ENCODE measurements at places on chromosomes 7 and 10.
A peak's percentile ranks its signal among the peaks of the same experiment; 100 is the strongest.

GRCh38 chr10:113169111-113169510, 219.1 kb downstream of the TCF7L2 start:
- DNase-seq: no peak

GRCh38 chr10:62727934-62728333, 76.6 kb upstream of the ADO start:
- no peak for DNase-seq

DNA sequence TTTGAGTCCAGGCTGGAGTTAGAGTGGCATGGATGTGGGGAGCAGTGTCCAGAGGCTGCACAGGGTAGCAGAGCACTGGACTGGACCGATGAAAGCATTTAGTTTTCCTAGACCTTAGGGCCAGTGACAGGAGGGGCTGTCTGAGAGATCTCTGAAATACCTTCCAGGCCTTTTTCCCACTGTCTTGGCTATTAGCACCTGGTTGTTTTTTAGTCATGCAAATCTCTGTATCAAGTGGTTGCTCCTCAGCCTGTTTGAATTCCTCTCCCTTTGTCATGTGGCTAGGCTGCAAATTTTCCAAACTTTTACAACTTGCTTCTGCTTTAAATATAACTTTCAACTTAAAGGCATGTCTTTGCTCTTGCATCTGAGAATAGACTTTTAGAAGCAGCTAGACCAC, 504.3 kb upstream of the VSTM2A start:
- no peak for DNase-seq

GRCh38 chr7:107244613-107245012, 75.8 kb downstream of the HBP1 start:
- no peak for DNase-seq

- peak; percentile 37 for DNase-seq
Measured at GRCh38 chr7:151109094-151110048, 23.1 kb downstream of the AGAP3 start.

GRCh38 chr10:88557658-88558057, 25.5 kb downstream of the RNLS start:
- no peak for DNase-seq

DNA sequence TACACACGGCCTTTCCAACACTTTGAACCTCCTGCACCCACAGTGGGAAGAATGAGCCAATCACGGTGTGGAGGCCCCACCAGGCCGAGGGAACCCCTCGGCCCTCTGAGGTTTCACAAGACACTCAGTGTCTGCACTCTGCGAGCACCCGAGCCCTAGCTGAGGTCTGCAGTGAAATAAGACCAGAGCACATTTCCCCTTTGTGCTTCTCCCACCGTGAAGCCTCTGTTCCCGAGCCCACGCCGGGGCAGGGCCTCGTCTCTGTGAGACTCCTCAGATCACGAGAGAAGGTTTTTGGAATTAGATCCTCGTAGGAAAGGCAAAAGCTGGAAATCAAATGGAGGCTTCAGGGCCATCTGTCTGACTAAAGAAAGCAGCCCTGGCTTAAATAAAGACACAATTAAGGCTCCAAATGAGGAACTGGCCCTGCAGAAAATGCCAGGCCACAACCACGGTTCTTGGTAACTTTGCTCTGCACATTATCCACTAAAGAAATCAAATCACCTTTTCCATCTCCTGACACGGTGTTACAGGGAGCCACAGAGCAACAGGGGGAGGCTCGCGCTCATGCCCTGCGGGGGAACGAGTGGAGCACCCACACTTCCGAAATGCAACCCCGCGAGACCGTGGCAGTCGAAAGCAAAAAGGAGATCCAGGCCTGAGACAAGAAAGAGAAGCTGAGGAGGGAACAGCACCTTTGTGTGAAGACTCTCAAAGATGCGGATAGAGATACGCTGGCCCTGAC, 43.7 kb downstream of the FAM53B start:
- DNase-seq: peak; percentile 26

GRCh38 chr7:25282194-25282593, 53.9 kb upstream of the NPVF start:
- DNase-seq: no peak

GRCh38 chr7:127818306-127818705, 166.3 kb downstream of the SND1 start:
- no peak for DNase-seq

DNA sequence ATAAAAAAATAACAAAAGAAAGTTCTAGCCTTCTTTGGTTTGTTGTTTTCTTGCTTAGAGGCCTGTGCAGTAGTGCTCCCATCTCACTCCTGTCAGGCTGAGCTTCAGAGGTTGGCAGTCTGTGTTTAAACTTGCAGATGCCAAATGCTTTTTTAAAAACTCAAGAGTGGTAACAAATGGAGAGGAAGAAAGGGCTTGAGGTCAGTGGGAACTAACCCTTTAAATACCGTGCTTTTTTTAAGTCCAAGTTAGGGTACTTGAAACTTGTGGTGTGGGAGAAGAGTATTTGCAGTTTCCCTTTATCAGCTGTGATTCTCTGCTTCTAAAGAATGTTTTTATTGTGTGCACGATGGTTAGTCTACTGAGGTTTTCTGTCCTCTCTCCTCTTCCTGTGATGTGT, 29.4 kb downstream of the ZRANB1 start:
- no peak for DNase-seq

DNA sequence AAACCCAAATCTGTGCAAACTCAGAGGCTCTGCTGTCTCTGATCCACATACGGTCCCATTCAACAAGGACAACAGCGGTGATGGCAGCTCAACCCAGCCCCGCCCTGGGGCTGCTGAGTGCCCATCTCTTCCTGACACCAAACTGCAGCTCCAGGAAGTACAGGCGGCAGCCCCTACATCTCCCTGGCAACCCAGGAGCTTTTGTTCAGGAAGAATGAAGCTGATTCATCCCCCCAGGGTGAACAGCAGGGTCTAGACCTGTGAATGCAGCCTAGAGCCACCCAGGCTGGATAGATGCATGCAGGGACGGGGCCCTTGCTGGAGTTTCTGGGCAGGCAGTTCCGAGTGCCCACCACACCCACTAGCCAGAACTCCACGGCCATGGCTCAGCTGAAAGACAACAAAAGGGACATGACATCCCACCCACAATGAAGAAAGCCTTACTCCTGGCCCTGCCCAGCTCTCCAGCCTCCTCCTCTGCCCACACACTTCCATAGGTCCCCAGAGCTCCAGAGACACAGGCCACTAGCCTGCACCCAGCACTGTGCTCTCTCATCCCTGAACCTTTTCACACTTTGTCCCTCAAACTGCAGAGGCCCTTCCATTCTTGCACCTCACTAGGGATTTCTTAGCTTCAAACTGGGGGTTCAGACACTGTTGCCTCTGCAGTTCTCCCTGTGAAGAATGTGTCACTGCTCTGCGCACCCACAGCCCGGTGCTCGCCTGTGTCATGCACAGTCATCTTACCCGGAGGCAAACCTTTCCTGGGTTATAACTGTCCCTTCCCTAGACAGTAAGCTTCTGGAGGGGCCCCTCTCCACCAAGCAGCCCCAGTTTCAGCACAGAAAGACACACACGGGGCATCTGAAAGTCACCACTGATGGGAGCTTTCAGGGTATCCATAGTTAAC, 99.1 kb downstream of the GRID1 start:
- DNase-seq: no peak

DNA sequence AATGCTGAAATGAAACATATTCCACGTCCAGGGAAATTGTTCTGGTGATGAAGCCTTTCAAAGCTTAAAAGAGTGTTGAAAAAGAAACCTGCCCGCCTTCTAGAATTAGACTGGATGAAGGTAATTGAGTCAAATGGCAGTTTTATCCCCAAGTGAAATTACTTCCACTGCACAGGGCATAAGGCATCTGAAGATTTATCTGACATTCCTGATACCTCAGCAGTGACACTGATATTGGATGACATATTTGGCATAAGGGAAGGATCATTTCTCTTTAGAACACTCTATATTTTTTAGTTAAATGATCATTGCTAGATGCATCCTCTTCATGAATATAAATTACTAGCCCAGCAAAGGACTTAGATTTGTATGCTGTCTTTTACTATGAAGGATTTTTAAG, 229.6 kb upstream of the TPK1 start:
- no peak for DNase-seq

GRCh38 chr7:155182406-155182970, 112.4 kb downstream of the HTR5A start:
- DNase-seq: no peak

- DNase-seq: no peak
Measured at GRCh38 chr10:123766761-123767160, 100.6 kb downstream of the GPR26 start.

GRCh38 chr10:10432296-10433035, 585.2 kb upstream of the CELF2 start:
- DNase-seq: no peak

GRCh38 chr7:70340236-70340635, 742.0 kb downstream of the AUTS2 start:
- DNase-seq: no peak

DNA sequence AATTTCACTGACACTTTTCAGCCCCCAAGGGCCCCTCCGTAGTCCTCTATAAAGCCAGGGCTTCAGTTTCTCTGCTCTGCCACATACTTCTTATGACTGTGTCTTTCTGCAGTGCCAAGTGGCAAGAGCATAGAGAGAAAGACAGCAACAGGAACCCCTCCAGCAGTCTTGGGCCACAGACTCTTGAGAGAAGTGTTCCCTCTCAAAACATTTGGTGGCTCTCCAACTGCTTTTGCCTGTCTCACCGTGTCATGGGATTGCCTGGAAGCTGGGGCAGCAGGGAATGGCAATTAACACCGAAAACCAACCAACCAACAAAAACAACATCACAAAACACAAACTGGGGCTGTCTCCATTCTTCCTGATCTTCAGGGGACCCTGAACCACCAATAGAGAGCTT, 73.8 kb upstream of the ELN start:
- no peak for DNase-seq

DNA sequence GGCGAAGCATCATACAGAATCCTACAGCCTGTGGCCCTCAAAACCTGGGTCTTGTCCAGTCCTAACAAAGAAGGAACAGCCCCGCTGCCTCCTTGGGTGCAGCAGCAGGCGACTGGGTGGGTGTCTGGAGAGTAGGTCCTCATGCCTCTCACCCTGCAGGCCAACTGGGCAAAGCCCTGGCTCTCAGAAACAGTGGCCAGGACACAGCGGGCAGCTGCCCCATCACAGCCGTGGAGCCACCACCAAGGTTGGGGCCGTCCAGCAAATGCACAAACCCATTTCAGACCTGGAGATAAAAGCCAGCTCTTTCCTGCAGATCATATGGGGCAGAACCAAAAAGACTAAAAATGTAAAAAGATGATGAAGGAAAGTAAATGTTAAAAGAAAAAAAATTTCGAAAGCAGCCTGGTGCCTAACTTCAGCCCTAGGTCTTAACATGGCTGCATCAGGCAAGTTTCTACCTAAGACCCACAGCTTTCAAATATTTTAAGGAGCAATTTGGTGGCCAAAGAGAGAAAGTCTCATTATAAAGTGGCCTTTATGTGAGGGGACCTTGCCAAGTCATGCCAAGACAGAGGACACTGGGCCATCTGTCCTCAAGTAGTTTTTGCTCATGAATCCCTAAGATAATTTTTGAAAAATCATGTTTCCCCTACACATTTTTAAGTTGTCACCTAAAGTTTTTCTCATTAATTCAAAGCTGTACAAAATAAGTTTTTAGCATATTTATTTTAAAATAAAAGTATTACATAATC, 142.1 kb downstream of the PAXIP1 start:
- DNase-seq: no peak

DNA sequence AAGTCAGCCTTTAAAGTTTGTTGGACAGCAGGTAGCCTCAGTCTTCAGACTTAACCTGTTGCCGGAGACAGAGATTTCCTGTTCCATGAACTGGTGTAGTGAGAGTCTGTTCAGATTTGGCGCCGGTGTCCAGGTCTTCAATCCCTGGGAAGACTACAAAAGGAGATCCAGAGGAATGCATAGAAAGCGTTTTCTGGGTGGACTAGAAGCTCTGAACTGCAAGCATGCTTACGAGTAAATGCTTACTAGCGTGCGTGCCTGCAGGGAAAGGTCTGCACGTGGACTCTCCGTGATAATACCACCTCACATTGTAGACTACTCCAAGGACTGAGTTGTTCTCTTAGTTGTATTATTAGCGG, 878 bp downstream of the GLRX3 start:
- peak; percentile 55 for DNase-seq

- DNase-seq: no peak
Measured at GRCh38 chr10:1548596-1548995, 188.7 kb downstream of the ADARB2 start.

GRCh38 chr10:124048371-124049290, 44.8 kb downstream of the CHST15 start:
- peak; percentile 92 for DNase-seq

- peak; percentile 62 for DNase-seq
Measured at GRCh38 chr10:76550806-76551205, 1086.8 kb downstream of the KCNMA1 start.

GRCh38 chr10:22253580-22253882, 35.7 kb upstream of the EBLN1 start:
- peak; percentile 1 for DNase-seq

- DNase-seq: no peak
Measured at GRCh38 chr10:117432866-117433265, 57.6 kb upstream of the PDZD8 start.

DNA sequence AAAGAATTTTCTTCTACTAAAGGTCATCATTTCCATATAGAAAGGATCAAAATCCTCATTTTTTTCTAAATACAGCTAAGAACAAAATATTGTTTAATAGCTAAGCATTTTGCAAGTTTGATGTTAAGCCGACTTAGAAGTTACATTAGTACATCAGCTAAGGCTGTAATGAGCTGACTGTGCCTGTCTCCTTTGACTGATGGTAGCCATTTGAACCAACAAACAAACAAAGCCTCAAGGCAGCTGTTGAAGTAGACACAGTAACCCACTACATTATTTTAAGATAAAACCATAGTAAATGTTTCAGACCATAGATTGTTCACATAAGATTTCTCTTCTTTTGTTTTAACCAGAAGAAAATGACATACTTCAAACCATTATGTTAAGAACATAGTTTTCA, 210.9 kb upstream of the VSTM2A start:
- DNase-seq: no peak

- DNase-seq: peak; percentile 68
Measured at GRCh38 chr10:12638103-12638502, 288.8 kb downstream of the CAMK1D start.

DNA sequence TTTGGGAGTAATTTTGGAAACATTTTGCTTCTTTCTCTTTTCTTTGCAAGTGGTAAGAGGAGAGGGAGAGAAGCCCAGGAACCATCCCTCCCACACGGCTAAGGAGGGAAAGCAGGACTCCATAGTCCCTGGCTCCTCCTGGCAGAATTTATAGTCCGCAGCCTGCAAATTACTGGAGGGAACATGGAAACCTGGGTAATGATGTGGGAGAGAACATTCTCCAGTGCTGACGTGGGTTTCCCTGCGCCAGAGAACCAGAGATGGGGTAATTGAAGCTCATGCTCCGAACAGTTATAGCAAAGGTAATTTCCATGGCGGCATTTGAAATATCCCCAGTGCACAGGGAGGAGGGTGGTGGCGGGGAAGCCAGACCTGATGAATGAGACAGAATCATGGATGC, 320.4 kb downstream of the RPS24 start:
- no peak for DNase-seq

- DNase-seq: peak; percentile 40
Measured at GRCh38 chr7:18019555-18019954, 8.1 kb downstream of the PRPS1L1 start.

GRCh38 chr10:71605263-71605962, 114.2 kb downstream of the C10orf105 start:
- DNase-seq: no peak

GRCh38 chr7:158445421-158446175, 142.0 kb downstream of the PTPRN2 start:
- DNase-seq: no peak

- DNase-seq: peak; percentile 38
Measured at GRCh38 chr10:134247-135131, 766 bp upstream of the ZMYND11 start.
